ENCODE measurements at places on chromosomes 1 and 21.

GRCh38 chr1:175714350-175714749 is 29.0 kb downstream of the TNR start:
- DNase-seq, result no peak

- DNase-seq, result no peak
These were observed 25.6 kb downstream of the PRSS38 start for GRCh38 chr1:227841096-227841495.

DNA sequence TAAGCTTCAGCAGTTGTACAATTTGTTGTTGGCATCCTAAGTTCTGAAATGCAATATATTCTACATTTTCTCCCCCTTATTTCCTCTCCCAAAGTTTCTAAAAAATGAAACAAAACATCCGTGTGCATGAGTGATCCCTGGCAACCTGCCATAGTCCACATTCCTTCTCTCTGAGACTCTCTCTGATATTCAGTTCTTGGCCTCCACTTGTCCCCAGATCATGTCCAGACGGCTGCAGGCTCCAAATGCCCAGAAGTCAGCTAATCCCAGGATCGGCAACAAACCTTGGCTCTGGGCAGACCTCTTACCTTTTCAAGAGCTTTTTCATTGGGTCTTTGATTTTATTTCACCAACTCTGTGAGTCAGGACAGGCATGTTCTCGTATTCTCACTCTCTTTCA is 187.8 kb downstream of the ETS2 start:
- DNase-seq, result peak; percentile 96

- no peak for DNase-seq
These were observed 72.2 kb downstream of the MRPL37 start for GRCh38 chr1:54272134-54272533.

GRCh38 chr1:59342801-59343575 is 46.1 kb downstream of the FGGY start:
- DNase-seq, result no peak

DNA sequence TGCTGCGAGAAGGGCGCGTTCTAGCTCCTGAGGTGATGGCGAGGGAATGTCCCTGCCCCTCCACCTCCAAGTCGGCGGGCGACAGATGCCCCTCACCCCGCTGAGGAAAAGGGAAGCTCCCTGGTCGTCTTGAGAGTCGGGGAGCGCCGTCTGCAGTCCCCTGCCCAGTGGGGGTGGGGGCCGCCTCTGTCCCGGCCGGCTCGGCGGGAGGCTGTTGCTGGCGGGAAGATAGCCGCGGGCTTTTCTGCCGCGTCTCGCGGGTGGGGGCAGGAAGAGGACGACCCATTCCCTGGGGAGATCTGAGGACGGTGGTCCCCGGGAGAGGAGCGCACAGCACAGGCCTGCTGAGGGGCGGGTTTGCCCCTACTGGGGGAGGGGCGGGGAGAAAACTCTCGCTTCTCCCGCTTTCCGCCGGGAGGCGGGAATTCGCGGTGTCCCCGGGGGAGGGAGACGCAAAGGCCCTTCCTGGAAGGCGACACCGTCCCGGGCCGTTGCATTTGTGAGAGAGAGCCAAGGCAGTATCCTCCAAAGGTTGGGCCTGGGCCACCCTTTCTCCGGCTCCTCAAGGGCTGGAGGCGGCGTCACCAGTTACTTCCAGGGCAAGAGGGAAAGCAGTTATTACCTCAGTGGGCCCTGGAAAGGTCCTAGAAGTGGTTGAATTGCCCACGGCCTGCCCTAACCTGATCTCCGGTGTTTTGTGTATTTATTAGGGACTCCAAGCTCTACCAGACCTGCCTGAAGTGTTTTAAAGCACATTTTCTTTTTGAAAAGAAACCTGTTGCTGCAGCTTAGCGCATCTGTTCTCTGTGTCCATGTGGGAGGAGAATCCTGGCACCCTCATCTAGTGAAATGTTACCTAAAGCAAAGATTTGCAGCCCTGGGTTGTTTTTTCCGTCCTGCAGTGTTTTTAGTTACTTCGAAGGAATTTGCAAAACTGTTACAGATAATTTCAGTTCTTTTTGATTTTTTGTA is 648 bp downstream of the S100PBP start:
- peak; percentile 51 for DNase-seq

DNA sequence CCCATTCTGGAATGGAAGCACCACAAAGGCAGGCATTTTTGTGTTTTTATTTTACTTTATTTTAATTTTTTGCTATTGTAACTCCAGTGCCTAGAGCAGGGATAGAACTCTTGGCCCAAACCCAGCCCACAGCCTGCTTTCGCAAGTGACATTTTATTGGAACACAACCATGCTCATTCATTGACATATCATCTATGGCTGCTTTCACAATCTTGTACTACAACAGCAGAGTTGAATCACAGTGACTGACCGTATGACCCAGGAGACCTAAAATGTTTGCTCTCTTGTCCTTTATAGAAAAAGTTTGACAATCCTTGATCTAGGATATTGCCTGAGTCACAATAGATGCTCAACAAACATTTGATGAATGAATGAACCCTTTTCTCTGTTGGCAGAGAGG is 83.9 kb upstream of the ATP1A1 start:
- DNase-seq, result no peak

DNA sequence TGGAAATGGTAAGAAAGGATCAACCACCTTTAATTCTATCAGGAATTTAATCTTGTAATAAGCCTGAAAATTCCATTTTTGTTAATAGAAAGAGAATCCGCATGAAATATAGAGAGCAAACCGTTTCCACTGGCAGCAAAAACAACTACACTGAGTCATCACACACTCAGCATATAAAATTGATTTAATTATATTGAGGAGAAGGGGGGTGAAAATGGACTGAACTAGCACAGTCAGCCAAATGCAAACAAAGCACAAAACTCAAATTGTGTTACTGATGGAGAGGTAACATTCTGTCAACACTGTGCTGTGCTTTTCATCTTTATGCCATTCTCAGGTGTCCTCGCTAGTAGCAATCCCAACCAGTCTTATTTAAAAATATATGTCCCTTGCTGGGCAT is 1583.9 kb downstream of the MRPL39 start:
- DNase-seq, result no peak

- peak; percentile 8 for DNase-seq
These were observed 35.4 kb downstream of the VANGL1 start for GRCh38 chr1:115677182-115677555.

- peak; percentile 50 for DNase-seq
These were observed 13.7 kb downstream of the CD34 start for GRCh38 chr1:207897188-207897587.

DNA sequence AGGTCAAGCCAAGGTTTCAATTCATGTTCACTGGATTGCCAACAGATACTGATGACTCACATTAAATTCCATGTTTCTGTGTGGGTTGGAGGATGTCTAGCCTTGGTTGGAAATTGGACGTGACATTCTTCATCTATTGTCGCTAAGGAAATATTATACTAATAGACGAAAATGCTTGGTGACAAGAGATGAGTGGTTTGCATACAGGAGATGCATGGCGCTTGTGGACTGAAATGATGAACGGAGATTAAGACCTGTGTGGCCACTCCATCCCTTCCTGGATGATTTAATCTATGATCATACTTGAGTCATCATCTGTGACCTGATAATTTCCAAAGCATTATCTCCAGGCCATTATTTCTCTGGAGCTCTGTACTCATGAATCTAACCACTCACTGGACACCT is 97.0 kb upstream of the CD34 start:
- peak; percentile 79 for DNase-seq

GRCh38 chr1:64775113-64775512 is 30.2 kb downstream of the RAVER2 start:
- no peak for DNase-seq

DNA sequence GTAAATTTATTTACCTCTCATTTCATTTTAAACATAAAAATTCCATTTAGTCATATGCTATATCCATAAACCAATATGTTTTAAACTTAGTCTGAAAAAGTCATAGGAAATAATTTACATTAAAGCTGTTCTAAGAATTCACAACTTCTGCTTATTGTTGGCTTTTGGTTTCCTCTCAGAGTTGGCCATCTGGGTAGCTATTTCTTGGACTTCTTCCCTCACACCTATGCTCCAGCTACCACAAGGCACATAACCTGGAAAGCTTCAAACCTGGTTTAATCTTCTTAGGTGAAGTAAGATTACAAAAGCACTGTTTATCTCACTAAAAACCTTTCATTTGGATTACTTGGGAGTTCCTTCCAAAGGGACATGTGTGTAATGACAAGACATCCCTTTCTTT is 29.8 kb downstream of the RBM11 start:
- DNase-seq, result no peak

GRCh38 chr1:229117664-229118300 is 153.1 kb upstream of the RAB4A start:
- no peak for DNase-seq

DNA sequence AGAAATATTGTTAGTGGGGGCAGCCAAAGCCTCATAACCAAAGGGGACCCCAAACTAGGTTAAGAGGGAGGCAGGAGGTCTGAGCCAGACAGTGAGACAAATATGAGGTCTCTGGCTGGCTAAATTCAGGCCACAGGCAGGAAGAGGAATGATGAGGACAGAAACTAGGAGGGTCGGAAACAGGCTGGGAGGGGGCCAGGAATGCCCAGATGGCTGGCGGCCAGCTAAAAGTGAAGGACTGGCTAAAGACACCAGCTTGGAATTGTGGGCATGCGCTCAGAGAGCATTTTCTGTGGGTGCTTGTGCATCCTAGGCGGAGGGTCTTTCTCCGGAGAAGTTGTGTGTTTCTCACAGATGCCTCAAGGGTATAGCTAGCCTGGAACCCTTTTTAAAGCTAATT is 77.0 kb downstream of the PGM1 start:
- no peak for DNase-seq

DNA sequence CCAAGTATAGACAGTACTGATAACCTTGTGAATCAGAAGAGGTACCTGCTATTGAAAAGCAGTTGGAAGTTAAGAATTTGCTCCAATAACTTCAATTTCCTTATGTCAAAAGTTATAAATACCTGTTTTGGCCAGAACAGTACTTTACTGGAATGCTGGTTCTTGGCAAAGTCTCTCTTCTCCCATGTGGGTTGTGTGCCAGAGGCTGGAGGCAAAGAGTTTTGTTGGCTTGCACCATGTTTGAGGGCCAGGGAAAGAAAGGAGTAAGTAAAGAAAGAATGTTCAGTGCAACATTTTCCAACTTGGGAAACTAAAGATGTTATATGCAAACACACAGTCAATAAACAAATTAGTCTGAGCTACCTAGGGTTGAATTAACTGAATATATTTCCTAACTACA is 67.0 kb upstream of the DYNLT5 start:
- DNase-seq, result peak; percentile 27

GRCh38 chr1:204684571-204685235 is 835 bp downstream of the LRRN2 start:
- DNase-seq, result no peak

DNA sequence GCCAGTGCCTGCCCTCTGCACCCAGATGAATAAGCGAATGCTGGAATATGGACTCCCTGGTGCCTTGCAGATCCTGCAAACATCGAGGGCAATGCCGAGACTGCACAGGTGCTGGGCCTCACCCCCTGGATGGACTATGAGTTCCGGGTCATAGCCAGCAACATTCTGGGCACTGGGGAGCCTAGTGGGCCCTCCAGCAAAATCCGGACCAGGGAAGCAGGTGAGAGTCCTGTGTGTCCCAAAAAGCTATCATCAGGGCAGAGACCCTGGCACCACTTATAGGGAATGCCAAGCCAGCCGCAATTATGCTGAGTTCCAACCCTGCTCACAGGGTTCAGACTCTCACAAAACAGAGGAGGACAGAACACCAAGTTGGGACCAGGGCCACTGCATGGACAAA is 17.2 kb downstream of the TMEM81 start:
- DNase-seq, result no peak

DNA sequence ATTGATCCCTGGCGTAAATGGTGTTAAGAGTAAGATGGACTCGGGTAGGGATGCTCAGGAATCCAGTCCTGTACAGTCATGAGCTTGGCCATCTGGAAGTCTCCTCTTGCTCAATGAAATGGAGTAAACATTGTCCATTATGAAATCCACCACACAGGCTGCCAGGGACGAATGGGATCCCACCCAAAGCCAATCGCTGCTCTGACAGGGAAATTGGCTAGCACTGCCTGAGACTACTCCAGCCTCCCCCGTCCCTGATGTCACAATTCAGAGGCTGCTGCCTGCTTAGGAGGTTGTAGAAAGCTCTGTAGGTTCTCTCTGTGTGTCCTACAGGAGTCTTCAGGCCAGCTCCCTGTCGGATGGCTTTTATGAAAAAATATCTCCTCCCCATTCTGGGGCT is at the start of gene HSD11B1:
Gene HSD11B1, plus strand, starts transcription at position 263 of the 400 bp plus-strand sequence. Its CDS starts 97 bp downstream, at position 360.
- DNase-seq, result peak; percentile 96

GRCh38 chr21:18819507-18819906 is 415.9 kb upstream of the TMPRSS15 start:
- DNase-seq, result no peak

GRCh38 chr1:187928696-187929095 is 1099.9 kb downstream of the PLA2G4A start:
- no peak for DNase-seq

- DNase-seq, result no peak
These were observed 18.8 kb upstream of the SRM start for GRCh38 chr1:11078631-11079030.

Measured in cardiac fibroblast (primary cell).